ENCODE measurements at places on chromosomes 6 and 20.

DNA sequence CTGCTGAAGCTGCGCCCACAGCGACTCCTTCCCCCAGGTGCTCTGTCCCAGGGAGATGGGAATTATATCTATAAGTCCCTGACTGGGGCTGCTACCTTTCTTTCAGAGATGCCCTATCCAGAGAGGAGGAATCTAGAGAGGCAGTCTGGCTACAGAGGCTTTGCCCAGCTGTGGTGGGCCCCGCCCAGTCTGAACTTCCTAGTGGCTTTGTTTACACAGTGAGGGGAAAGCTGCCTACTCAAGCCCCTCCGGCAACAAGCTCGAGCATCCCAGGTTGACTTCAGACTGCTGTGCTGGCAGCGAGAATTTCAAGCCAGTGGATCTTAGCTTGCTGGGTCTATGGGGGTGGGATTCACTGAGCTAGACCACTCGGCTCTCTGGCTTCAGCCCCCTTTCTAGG is 152.5 kb upstream of the MAP3K7 start:
- DNase-seq, result no peak

DNA sequence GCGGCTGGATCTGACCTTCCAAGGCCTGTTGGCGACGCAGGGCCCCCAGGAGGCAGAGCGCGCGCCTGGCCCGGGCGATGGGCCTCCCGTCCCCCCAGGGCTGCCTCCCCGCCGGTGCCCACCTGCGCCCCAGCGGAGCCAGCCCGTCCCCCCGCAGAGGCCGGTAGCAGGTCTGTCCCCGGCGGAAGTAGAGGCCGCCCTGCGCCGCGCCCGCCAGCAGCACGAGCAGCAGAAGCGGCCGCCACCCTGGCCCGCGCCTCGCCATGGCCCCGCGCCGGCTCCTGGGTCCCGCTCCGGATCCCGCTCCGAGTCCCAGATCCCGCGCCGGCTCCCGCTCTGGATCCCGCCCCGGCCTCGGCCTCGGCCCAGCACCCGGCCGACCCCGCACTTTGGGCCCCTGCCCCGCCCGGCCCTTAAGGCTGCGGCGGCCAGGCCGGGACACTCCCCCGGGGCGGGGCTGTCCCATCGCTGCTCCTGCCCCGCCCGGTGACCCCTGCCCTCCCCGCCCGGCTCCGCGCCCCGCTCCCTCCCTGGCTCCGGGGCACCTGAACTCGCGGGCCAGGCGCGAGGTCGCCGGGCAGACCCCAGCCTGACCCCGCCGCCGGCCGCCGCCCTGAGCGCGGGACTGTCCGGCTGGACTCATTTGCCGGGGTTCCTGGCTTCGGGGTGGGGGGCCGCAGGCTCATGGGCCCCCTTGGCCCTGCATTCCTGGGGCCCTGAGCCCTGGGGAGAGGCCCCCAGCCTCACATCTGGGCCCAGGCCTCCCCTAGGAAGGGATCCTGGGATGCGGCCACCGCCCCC is at the start of gene CTSZ:
CTSZ (minus strand) TSS at position 391 of the 801 bp plus-strand sequence; CDS start at position 265, 126 bp downstream.
- peak; percentile 58 for DNase-seq

DNA sequence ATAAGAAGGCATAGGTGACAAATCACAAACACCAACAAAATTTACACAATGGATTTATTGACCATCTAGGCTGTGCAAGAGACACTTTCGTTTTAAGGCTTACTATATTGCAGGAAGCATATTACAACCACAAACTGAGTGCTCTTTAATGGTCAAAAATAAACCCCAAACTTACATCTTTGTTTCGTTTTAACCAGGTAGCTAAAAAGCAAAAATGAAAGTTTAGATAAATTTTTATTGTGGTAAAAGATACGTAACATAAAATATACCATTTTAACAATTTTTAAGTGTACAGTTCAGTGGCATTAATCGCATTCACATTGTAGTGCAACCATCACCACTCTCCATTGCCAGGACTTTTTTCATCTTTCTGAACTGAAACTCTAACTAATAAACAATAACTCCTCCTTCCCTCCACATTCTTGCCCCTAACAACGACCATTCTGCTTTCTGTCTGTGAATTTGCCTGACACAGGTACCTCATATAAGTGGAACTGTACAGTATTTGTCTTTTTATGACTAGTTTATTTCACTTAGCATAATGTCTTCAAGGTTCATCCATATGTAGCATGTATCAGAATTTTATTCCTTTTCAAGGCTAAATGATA is 32.3 kb upstream of the DUSP22 start:
- DNase-seq, result no peak

- DNase-seq, result no peak
Observed at GRCh38 chr6:154247119-154247861, 109.3 kb downstream of the IPCEF1 start.

GRCh38 chr6:18211338-18211737 is 53.0 kb downstream of the DEK start:
- DNase-seq, result no peak

DNA sequence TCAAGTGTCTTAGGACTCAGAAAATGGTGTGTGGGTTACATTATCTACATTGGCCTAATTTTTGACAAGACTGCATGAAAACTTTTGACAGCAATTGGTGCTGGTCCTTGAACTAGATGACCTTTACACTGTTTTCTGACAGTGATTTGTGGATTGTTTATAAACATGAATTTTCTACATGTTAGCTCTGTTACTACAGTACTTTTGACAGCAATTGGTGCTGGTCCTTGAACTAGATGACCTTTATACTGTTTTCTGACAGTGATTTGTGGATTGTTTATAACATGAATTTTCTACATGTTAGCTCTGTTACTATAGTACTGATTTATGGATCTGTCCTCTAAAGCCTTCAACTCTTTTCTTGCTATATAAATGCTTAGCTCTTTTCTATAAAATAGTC is 16.7 kb downstream of the KCTD20 start:
- DNase-seq, result no peak

DNA sequence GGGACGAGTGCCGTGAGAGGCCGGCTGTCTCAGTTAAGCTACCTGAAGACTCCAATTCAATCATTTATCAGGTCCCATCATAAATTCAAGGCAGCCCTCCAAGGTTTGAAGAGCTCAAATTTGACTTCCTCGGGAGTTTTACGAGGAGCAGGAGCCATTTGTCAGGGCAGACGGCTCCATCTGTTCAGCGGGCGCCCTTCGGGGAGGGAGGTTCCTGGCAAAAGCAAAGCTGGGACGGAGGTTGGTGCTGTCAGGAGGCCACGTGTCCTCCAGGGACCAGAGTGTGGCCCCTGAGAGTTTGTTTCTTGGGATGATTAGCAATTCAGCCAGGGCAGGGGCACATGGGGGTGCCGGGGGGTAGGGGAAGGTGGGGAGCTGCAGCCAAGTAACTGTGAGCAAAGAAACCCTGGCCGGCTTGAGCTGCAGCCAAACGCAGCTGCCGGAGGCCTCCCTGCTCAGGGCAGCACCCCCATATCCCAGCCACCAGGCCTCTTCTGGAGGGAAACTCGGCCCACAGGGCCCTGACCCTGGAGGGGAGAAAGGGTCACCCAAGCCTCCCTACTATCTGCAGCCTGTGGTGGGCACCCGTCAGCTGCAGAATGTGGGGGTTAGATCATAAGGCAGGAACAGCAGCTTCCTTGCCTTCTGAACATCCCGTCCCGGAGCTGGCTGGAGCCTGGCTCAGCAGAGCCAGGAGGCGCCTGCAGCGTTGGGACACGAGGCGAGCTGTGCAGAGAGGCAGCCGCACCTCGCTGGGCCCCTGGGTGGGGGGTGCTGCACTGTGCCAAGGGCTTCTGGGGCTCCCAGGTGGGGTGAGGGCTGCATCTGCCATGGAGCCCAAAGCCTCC is 63.6 kb upstream of the GATA5 start:
- DNase-seq, result no peak

DNA sequence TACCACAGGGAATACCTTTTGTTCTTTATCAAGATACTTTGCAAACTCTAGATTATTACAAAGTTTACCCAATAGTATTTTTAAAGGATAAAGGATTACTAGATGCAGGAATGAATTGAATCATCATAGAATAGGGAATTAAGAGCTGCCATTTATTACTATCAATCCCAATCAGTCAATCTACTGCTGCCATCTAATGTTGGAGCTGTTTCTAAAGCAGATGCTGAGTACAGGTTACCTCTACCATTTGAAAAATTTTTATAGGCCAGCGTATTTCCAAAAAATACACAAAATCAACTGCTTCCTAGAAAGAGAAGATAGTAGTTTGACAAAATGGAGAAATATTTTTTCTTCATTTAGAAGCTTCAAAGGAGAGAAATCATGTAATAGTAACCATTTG is 520.4 kb downstream of the ADGRB3 start:
- no peak for DNase-seq

GRCh38 chr20:237489-237888 is 10.4 kb downstream of the DEFB129 start:
- DNase-seq, result no peak

- DNase-seq, result no peak
Observed at GRCh38 chr20:57842720-57843119, 132.9 kb upstream of the PMEPA1 start.

DNA sequence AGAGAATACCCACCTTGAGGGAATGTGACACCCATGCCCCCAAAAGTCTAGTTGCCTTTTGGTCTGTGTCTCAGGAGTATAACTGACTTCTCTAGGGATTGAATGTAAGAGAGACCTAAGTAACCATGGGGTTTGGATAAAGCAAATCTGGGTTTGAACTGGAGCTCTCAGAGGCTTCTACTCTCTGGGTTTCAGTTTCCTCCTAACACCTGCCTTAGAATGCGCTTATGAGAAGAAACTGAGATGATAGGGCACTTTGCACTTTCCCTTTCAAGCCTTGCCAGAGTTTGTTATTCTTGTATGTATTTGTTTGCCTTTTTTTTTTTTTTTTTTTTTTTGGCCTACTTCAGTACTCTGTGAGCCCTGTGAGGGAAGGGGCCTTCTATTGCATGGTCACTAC is 19.4 kb downstream of the SDHAF4 start:
- no peak for DNase-seq

- DNase-seq, result no peak
Observed at GRCh38 chr20:51470499-51470820, 72.1 kb downstream of the NFATC2 start.
